ENCODE measurements at places on chromosomes 3 and 15.

DNA sequence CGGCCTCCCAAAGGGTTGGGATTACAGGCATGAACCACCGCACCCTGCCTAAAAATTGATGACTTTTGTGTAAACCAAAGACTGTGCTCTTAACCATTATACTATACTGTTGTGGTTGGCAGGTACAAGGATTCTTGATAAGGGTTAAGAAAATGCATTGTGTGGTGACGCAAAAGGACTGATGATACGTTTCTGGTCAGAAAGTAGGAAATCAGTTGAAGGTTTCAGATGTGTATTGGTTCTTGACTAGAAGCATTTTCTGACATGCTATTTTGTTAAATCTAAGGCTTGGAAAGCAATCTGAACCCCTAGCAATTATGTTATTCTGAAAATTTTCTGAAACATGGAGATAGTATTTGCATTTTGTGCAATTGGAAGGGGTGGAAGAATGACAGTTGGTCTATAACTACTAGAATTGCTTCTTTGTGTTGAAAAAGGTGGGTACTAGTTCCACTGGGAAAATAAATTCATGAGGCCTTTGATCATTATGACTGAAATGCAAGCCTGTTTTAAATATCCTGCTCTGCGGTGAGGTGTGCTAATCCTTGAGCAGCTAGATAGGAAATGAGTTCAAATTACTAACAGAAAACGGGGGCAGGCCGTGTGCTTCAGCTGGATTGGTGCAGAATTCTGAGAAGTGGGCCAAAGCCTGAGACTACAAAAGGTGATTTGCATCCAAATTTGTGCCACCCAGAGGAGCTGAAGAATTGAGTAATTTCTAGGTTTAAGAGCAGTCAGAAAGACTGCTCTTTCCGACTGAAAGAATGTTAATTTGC lies 66.0 kb upstream of the LRRFIP2 start:
- peaks cover 2% of the 10 kb centered on the region for H3K4me1 ChIP-seq
- H3K36me3 ChIP-seq, result no peaks in the 10 kb centered on the region
- H3K4me3 ChIP-seq, result no peak overlapping the region
- no peak for DNase-seq
- H3K27me3 ChIP-seq, result no peaks in the 10 kb centered on the region

DNA sequence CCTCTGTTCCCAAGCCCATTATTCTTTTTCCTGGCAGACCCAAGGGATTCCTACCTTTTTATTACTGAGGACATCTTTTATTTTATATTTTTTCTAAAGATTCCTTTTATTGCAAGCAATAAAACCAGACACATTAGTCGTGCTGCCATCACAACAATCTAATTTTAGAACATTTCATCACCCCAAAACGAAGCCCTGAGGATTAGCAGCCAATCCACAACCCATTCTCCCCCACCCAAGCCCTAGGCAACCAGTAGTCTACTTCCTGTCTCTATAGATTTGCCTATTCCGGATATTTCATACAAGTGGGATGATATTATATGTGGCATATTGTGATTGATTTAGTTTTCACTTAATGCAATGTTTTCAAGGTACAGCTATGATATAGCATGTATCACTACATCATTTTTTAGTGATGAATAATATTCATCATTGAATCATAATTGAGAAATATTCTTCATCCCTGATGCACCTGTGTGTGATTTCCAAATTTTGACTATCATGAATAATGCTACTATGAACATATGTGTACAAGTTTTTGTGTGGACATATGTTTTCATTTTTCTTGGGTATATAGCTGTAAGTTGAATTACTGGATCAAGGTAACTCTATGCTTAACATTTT lies 65.7 kb downstream of the IL1RAP start:
- H3K36me3 ChIP-seq, result no peaks in the 10 kb centered on the region
- no peaks in the 10 kb centered on the region for H3K27me3 ChIP-seq
- H3K4me3 ChIP-seq, result no peak overlapping the region

DNA sequence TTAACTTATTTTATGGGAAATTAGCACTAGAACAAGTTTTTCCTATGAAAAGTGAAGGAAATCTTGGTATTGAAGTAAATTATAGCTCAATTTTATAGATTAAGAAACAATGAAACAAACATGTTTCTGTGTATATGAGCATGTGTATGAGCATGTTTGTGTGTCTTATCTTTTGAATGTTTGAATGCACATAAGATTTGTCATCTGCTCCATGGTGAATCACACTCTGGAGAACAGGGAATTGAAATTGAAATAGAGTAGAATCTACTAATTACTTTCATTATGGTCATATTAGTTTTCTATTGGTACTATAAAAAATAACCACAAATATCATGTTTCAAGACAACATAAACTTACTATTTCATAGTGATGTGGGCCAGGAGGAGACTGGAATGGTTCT lies 646.6 kb downstream of the OTOL1 start:
- H3K4me1 ChIP-seq, result no peaks in the 10 kb centered on the region
- no peak overlapping the region for H3K27ac ChIP-seq
- DNase-seq, result no peak
- no peak overlapping the region for H3K4me3 ChIP-seq
- no peaks in the 10 kb centered on the region for H3K36me3 ChIP-seq

DNA sequence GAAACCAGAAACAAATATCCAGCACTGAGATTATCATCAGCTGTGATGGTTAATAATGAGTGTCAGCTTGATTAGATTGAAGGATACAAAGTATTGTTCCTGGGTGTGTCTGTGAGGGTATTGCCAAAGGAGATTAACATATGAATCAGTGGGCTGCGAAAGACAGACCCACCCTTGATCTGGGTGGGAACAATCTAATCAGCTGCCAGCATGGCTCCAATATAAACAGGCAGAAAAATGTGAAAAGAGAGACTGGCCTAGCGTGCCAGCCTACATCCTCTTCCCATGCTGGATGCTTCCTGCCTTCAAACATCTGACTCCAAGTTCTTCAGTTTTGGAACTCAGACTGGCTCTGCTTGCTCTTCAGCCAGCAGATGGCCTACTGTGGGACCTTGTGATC lies 869.5 kb downstream of the SI start:
- no peak overlapping the region for H3K4me3 ChIP-seq
- no peaks in the 10 kb centered on the region for H3K36me3 ChIP-seq
- no peak for DNase-seq
- no peaks in the 10 kb centered on the region for H3K4me1 ChIP-seq

DNA sequence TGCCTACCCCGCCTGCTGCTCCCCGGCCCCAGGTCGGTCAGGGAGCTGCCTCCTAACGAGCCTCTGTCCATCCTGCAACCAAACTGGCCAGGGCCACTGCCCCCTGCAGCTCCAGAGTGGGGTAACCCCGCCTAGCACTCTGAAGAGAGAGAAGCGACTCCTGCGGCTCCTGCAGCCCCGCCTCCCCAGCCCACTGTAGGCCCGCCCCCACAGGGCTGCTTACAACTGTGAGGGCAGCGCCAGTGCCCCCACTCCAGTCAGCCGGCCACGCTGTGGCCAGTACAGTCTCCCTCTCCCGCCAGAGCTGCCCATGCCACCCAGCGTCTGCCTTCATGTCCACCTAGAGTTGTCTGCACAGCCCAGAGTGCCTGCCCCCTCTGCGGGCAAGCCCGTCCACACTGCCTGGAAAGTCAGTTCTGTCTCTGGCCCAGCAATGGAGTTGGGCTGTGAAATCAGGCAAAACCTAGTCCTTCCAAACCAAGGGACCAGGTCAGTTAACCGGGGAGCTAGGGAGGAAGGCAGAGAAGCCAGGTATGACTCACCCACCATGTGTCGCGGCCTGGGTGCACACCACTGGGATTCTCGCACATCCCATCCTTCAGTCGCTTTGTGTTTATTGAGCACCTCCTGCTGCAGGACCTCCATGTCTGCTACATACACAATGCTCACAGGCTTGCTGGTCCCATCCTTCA lies 2.4 kb downstream of the UCN2 start:
- DNase-seq, result peak; percentile 63
- peaks cover 46% of the 10 kb centered on the region for H3K4me1 ChIP-seq
- peak overlapping the region; percentile 6 for H3K4me3 ChIP-seq
- peaks cover 6% of the 10 kb centered on the region for H3K36me3 ChIP-seq
- H3K27ac ChIP-seq, result peak overlapping the region; percentile 26

GRCh38 chr15:92048739-92049138 lies 195.2 kb downstream of the SLCO3A1 start:
- DNase-seq, result no peak
- no peak overlapping the region for H3K27ac ChIP-seq
- no peak overlapping the region for H3K4me3 ChIP-seq
- no peaks in the 10 kb centered on the region for H3K4me1 ChIP-seq
- no peaks in the 10 kb centered on the region for H3K27me3 ChIP-seq

- DNase-seq, result no peak
- no peak overlapping the region for H3K4me3 ChIP-seq
- no peaks in the 10 kb centered on the region for H3K27me3 ChIP-seq
- no peaks in the 10 kb centered on the region for H3K4me1 ChIP-seq
- H3K36me3 ChIP-seq, result no peaks in the 10 kb centered on the region
- no peak overlapping the region for H3K27ac ChIP-seq
Measured at GRCh38 chr15:82909080-82909815, 43.3 kb downstream of the HOMER2 start.

DNA sequence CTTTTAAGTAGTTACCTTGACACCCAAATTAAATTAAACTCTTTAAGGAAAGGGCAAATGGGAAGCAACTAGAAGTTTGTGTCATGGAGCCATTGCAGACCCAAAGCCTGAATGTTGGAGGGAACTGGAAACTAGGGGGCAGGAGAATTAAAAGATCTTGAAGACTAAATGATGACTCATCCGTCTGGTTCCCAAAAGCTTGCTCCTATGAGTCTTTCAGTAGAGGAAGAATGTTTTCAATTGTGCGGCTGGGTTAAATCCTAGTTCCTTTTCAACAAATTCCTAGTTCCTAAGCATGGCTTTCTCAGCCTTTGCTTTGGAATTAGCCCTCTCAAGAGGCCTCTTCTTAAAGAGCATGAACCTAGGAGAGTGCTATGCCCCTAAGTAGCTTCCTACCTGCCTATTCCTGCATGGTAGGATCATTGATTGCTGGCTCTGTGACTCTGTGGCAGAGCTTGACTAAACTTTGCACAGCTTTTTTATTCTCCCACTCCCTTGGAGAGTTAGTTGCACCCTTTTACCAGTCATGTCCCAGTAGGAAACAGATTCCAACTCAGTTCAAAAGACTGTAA lies 17.7 kb downstream of the CLEC3B start:
- H3K27ac ChIP-seq, result peak overlapping the region; percentile 64
- H3K4me1 ChIP-seq, result peaks cover 18% of the 10 kb centered on the region
- peak; percentile 93 for DNase-seq

DNA sequence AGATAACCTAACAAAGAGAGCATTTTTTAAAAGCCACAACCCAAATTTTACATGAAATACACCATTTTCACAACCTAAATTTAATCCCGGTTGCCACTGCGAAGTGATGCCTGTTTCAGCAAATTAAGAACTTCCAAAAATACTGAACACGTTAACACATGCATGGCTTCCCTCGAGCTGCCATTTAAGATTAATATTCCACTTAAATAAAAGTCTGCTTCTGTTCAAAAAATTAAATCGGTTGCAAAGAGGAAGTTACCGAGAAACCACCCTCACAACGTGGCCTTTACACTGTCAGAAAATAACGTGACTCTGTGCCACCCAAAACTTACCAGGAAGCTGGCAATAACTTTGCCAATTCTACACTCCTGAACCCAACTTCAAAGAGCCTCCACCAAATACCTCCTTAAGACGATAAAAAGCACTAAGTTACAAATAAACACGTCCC lies 1.2 kb downstream of the TBL1XR1 start:
- peaks cover 2% of the 10 kb centered on the region for H3K4me1 ChIP-seq
- H3K36me3 ChIP-seq, result no peaks in the 10 kb centered on the region
- H3K27ac ChIP-seq, result peak overlapping the region; percentile 90
- H3K27me3 ChIP-seq, result no peaks in the 10 kb centered on the region

GRCh38 chr3:111910806-111911205 lies 51.7 kb downstream of the PHLDB2 start:
- peaks cover 3% of the 10 kb centered on the region for H3K36me3 ChIP-seq
- DNase-seq, result peak; percentile 72
- no peak overlapping the region for H3K4me3 ChIP-seq
- no peaks in the 10 kb centered on the region for H3K27me3 ChIP-seq
- H3K4me1 ChIP-seq, result peaks cover 7% of the 10 kb centered on the region

DNA sequence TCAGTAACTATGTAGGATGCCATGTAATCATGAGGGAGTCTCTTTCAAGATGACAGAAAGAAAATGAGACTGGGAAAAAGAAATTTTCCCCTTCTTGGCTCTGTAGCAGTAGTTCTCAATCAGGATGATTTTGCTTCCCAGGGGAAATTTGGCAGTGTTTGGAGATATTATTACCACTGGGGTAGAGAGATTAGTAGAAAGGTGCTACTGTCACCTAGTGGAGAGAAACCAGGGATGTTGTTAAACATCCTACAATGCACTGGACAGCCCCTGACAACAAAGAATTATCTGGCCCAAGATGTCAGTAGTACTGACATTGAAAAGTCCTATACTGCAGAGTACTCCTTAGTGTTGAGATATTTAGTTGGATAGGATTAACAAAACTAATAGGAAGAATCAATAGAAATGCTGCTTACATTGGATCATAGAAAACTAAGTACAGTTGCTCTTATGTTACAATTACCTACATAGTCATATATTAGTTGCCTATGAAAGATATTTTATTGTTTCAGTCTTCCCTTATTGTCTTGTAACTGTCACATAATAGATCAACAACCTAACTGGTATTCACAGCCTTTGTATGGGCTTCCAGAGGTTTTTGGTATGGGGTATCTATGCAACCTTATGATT lies 433.3 kb downstream of the RAP2B start:
- H3K4me3 ChIP-seq, result no peak overlapping the region
- H3K36me3 ChIP-seq, result no peaks in the 10 kb centered on the region
- DNase-seq, result peak; percentile 34

- peak overlapping the region; percentile 18 for H3K27ac ChIP-seq
- no peaks in the 10 kb centered on the region for H3K27me3 ChIP-seq
- no peaks in the 10 kb centered on the region for H3K36me3 ChIP-seq
- no peak for DNase-seq
- no peak overlapping the region for H3K4me3 ChIP-seq
- peaks cover 3% of the 10 kb centered on the region for H3K4me1 ChIP-seq
Measured at GRCh38 chr3:144109944-144110343, 138.3 kb downstream of the DIPK2A start.

DNA sequence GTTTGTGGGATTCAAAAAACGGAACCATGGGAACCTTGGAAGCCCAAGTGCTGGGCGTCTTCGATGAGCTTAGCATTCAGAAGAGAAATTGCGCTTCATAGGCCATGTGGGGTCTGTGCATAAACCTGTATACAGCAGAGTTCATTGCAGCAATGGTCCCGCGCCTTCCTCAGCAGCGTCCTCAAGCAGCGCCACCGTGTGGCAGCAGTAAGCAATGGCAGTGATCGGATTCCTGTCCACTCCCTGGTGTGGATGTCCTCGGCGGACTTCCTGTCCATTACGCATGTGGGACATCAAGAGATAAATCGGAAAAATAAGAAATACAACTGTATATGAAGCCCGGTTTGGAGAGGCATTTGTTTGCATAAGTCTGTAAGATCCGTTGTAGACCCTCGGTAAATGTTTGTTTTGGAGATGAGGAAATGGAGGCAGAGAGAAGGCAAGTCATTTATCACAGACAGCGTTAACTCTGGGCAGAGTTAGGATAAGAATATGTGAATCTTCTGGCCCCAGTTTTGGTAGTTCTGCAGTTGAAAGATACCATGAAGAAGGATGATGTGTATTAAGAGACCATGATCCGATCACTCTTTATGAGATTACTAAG lies 57.7 kb downstream of the CNTN4 start:
- DNase-seq, result no peak
- no peaks in the 10 kb centered on the region for H3K36me3 ChIP-seq
- H3K27me3 ChIP-seq, result no peaks in the 10 kb centered on the region
- H3K27ac ChIP-seq, result no peak overlapping the region
- H3K4me3 ChIP-seq, result no peak overlapping the region
- no peaks in the 10 kb centered on the region for H3K4me1 ChIP-seq
